ENCODE measurements at places on chromosomes 3 and 15.

DNA sequence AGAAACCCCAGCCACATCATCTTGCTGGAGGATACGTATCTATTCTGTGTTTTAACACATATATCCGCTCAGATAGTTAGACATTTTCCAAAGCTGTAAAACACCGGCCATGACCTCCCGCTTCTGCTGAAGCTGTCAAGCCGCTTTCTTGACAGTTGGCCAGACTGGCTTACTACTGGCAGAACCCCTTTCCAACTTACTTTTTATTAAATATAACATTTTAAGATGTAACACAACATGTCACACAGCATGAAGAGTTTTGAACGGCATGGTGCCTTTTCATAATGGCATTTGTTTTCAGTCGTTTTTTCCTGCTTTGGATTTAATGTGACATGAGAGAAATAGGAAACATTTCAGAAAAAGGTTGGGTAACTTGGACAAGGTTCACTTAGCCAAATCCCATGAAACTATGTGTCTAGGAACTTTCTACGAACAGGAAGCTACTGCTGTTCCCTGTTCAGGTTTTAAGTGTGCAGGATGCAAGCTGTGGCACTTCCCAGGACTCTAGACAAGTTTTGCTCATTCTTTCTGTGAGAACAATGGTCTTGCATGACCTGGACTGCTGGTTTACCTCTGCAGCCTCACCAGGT, 281.4 kb downstream of the THSD4 start:
- no peak for DNase-seq

DNA sequence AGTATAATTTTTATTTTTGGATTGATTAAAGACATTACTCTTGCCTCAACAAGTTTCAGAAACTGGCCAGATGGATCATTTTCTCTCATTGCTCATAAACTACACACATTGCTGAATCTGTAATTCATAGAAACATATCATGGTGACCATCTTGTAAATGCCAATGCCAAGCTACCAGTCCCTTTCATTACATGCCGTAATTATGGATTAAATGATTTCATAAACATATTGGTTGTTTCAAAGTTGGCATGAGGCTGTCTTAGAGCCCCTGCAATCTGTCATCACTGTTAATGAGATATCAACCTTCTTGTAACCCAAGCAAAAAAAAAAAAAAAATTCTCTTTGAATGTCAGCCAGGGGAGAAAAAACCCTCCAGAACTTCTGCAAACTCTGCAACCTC, 112.2 kb downstream of the DCLK3 start:
- DNase-seq, result no peak

GRCh38 chr3:46112296-46112695, 85.0 kb upstream of the XCR1 start:
- no peak for DNase-seq

- no peak for DNase-seq
Measured at GRCh38 chr3:140719841-140720614, 42.2 kb downstream of the TRIM42 start.

DNA sequence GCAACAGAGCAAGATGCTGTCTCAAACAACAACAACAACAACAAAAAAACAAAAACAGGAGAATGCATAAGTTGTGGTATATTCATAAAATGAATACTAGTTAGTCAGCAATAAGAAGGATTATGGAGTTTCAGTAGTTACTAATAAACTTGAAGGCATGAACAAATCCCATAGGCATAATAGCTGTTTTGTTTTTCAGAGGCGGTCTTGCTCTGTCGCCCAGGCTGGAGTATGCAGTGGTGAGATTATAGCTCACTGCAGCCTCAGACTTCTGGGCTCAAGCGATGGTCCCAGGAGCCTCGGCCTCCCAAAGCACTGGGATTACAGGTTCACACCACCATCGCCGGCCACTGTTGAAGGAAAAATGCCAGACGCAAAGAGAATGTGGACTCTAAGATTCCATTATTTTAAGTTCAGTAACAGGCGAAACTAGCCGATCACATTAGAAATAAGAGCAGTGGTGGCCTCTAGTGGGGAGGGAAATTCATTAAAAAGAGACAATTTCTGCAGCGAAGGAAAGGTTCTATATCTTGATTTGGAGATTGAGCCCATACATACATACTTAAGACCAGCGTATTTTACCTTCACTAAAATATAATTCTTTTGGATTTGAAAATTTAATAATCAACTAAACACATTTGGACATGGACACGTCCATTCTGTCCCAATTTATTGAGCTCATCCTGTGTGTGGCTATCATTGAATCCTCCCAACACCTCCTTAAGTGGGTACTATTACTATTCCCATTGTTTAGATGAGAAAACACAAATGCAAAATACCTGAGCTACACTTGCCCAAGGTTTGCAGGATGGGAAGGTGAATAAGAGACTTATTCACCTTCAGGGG, 27.4 kb upstream of the HDAC11 start:
- DNase-seq, result peak; percentile 10

- DNase-seq, result peak; percentile 57
Measured at GRCh38 chr15:39788800-39789565, 6.3 kb upstream of the FSIP1 start.

DNA sequence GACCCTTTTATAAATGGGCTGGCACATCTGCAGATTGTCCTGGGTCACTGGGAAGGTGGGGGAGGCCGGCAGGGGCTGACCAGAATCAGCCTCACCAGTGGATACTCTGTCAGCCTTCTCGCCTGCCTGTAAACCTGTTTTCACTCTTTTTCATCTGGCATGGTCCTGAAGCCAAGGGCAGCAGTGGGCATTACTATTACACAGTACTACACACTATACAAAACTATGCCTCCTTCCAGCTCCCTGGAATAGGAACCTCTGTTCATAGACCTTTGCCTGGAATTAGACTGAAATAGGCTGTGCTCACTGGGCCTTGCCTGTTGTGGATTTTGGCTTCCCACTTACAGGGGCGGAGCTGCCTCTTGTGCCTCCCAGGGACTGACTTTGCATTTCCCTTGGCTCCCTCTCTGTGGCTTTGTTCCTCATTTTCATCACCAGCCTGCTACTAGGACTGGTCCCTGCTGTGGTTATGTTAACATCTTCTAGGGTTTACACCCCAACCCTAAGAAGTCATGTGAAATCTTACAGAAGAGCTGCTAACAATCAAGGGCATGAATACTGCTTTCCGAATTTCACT, 120.7 kb downstream of the FNDC3B start:
- peak; percentile 71 for DNase-seq

- DNase-seq, result no peak
Measured at GRCh38 chr3:135109681-135110080, 314.6 kb downstream of the EPHB1 start.

GRCh38 chr15:101180620-101181307, 71.1 kb downstream of the CHSY1 start:
- no peak for DNase-seq

GRCh38 chr3:13282358-13282985, 137.7 kb downstream of the NUP210 start:
- DNase-seq, result no peak

- DNase-seq, result no peak
Measured at GRCh38 chr3:127456471-127457093, 134.0 kb downstream of the TPRA1 start.

DNA sequence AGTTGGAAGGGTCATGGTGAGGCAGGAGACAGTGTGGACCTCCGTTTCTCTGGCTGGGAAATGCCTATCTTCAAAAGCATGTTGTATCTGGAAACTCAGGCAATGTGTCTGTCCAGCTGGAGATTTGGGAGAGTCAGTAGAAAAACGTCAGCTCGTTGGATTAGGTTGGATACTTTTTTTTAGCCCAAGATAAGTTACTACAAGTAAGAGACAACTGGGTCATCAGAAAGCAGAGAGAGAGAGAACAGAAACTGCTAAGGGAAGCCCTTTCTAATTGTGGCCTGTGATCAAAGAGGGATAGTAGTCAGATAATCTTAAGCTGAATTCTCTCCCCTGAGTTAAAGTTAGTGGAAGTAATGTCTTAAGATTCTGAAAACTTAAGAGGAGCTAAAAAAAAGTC, 78.9 kb upstream of the ZNF280D start:
- no peak for DNase-seq

GRCh38 chr15:97071668-97072067, 741.2 kb downstream of the NR2F2 start:
- DNase-seq, result no peak

GRCh38 chr15:38201714-38202113, 50.9 kb upstream of the SPRED1 start:
- DNase-seq, result no peak

GRCh38 chr3:159894386-159894785, 94.2 kb upstream of the IL12A start:
- no peak for DNase-seq

DNA sequence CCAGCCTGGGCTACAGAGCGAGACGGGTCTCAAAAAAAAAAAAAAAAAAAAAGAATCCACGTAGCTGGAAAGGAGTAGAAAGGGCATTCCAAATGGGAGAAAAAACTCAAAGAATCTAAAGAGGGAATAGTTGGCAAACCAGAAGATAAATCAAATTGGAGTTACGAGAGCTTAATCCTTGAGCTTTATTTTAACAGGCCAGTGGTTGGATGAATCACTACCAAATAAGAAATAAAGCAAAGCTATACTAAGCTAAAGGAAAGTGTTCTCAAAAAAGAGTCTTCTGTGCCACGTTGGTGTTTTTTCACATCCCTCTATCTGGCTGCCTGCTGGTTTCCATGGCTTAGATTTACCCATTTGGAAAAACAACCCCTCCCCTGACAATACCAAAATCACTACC, 14.0 kb downstream of the VGLL4 start:
- no peak for DNase-seq

- DNase-seq, result no peak
Measured at GRCh38 chr3:197010556-197011351, 18.9 kb downstream of the MELTF start.

DNA sequence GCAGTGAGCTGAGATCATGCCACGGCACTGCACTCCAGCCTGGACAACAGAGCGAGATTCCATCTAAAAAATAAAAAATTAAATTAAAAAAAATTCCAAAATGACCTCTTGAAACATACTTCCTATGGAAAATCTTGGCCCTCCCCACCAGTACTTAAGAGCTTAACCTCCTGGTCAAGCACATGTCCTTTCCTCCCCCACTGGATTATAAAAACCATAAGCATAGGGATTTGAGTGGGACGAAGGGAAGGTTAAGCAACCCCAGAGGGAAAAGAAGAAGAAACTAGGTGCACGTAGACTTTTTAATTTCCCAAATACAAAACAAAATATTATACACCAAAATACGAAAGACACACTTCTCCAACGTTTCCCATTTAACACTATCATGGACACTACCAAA, 25.3 kb downstream of the SLC4A7 start:
- no peak for DNase-seq

GRCh38 chr15:101494251-101494796, 4.8 kb upstream of the PCSK6 start:
- DNase-seq, result no peak

- DNase-seq, result peak; percentile 43
Measured at GRCh38 chr3:98812851-98813374, 49.8 kb downstream of the ST3GAL6 start.

DNA sequence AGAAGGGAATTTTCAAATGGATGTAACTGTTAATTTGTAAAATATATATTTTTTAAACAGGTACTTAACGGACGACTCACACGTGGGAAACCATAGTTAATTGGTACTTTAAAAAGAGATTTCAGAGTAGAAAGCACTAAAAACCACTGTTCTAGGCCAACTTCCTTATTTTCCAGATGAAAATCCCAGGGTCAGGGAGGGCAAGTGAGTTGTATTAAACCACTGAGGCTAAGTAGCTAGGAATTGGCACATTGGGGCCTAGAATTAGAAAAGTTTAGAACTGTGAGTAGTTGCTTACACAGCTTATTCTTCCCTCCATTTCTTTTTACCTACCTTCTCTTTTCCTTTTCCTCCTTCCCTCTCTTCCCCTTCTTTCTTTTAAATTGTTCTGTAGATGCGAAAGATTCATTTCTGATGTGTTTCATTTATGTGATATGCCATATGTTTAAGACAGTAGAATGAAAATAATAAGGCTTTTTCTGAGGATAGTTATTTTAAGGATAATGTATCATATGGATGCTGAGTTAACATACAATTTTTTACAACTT, 4.1 kb upstream of the UTS2B start:
- DNase-seq, result no peak

DNA sequence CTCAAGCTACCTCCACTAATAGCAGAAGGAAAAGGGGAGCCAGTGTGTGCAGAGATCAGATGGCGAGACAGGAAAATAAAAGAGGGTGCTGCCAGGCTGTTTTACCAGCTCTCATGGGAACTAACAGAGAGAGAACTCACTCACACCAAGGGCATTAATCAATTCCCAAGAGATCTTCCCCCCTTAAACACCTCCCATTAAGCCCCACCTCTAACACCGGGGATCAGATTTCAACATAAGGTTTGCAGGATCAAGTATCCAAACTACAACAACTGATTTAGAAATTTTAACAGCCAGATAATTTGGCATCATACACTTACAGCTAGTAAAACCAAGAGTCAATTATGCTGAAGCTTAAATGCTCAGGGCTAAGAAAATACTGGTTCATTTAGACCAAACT, 18.9 kb downstream of the CD200 start:
- no peak for DNase-seq

DNA sequence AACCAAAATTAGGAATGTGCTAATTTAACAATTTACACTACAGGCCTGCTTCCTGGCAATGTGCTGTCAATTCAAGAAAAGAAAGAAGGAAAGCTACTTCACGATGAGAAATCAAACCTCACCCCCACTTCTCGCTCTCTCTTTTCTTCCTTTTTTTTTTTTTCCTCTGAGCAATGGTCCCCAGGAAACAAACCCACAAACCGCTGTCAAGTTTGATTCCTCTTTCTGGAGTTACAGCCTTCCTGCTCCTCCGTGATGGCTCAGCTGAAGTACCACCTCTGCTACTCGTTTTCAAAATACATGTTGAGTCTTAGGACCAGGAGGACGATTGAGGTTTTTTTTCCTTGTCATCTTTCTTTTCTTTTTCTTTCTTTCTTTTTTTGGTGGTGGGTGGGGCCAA, 3.4 kb upstream of the TRIM71 start:
- peak; percentile 79 for DNase-seq

DNA sequence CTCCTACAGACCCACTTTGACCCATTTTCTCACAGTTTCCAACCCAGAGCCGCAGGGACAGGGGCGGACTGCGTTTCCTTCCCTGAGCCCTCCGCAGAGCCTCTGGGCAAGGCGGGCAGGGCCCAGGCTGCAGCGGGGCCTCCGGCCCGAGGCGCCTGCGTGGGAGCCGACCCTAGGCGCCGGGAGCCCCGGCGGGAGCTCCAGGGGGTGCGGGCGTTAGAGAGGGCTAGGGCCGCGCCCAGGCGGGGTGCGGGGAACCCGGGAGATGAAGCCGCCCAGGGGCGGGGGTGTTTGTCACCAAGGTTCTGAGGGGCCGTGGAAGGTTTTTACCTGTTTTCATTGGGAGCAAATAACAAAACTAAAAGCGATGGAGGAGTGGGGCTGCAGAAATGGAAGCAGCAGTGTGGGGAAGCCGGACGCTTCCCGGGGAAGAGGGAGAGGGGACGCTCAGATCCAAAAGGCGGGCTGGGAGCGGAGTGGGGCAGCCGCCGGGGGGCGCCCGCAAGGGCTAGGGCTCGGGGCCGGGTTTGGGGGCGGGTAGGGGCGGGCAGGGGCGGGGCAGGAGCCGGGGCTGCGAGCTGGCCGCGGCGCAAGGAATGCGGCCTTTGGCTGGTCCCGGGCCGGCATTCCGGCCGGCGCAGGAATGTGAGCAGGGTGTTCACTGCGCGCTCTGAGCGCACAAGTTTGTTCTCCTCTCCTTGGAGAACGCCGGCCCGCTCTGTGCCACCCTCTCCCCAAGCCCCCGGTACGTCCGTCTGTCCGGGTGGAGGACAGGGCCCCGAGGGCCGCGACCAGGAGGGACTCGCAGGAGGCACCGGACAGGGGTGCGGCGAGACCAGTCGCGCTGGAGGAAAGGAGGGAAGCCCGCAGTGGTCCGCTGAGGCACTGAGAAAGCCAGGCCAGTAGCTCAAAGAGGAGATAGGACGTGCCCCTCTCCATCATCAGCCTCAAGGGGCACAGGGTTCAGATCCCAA, 61.1 kb downstream of the AMOTL2 start:
- no peak for DNase-seq

All from GF-D8 (cell line).